Vagina (tissue), 2 donors: ENCODE measurements at places on chromosomes 1 and 21.

- no peak for DNase-seq
These were observed 93.3 kb upstream of the VAMP3 start for GRCh38 chr1:7677815-7678214.

DNA sequence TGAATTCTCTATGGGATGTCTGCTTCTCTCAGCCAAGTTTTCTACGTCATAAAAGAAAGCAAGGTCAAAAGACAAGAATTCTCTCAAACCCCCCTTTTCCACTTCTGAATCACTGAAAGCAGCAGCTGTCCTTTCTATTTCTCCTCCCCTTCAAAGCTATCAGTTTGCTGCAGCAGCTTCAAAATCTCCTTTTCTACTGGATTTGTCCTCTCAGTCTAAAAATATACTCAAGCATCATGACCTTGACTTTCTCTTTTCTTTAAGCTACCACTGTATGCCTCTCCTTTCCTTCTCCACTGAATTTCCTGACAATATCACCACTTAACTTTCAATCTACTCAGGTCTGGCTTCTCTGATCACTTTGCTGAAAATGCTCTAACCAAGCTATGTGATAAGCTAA is 1.9 kb downstream of the WDR64 start:
- DNase-seq, result no peak

DNA sequence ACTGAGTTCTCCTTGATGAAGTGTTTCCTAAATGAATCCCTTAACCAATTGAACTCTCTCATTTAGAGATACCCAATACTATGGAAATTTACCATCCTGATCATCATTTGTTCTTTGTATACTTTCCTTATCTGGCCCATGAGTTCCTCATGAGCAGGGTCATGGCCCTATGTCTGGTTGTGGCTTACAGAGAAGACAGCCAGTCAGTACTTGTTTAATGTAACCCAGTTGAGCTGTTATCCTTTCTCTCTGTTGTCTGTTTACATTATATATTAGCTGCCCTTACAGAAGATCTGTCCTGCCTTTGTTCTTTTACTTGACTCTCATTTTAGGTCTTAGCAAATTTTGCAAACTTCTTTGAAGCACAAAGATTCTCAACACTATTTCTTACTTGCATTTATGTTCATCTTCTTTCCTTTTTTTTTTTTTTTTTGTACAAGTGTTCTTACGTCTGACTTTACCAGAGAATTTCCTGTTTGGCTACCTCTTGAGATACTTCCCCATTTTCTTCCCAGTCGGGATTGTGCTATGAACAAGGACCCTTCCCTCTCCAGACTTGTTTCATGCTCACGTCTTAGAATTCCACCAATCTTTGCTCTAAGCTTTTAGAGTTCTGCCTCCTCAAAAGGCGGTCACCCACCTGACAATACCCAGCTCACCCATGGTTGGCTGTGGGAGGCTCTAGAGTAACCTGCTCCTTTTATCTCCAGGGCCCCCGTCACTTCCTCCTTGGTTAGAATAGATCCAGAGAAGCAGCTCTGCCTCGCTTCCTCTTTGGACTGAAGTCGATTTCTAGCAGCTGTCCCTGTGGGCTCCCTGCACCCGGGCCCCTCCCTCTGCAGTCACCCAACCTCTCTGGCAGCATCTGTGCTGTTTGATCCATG is 53.6 kb upstream of the RUNX1 start:
- DNase-seq, result no peak

DNA sequence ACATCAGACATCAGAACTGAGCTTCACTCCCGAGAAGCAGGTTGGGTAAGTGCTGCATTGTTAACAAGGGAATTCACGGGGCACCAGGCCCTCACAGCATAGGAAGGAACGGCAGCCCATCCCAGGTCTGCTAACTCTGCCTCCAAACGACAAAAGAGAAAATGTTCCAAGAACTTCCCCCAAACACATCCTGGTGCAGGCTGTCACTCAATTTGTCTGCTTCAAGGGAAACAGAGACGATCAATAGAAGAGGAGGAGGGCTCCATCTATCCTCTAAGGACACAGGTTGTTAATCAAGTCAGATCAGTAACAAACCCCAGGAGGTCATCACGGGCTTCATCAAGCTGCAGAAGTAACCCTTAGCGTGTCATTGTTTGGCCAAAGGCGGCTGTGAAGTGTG is 3.5 kb upstream of the TSPEAR start:
- no peak for DNase-seq

GRCh38 chr1:102099916-102100315 is 103.2 kb upstream of the OLFM3 start:
- no peak for DNase-seq

DNA sequence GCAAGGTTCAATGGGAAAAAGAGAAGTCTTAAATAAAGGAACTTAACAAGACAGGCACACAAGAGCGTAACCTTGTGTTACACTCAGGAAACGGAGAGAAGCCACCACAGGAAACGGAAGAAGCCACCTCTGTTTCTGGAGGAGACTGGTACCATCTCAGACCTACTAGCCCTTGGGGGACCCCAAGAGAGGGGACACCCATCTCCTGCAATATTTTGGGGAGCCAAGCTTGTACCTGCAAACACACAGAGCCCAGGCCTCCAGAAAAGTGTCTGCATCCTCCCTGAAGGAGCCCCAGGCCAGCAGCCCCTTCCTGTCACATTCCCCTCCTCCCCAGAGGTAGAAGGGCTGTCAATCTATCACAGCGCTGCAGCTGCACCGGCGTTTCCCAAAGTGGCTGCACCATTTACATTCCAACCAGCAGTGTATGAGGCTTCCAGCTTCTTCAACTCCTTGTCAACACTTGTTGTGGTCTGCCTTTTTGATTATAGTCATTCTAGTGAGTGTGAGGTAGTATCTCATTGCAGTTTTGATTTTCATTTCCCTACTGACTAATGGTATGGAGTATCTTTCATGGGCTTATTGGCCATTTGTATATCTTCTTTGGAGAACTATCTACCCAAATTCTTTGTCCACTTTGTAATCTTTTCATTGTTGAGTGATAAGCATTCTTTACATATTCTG is 23.0 kb upstream of the PADI1 start:
- DNase-seq, result no peak
